ENCODE measurements at places on chromosomes 3 and 15. TPM values are rescaled to one million over a fixed set of nuclear protein-coding genes. Genes with fewer than 3 reads are reported as not detected.

DNA sequence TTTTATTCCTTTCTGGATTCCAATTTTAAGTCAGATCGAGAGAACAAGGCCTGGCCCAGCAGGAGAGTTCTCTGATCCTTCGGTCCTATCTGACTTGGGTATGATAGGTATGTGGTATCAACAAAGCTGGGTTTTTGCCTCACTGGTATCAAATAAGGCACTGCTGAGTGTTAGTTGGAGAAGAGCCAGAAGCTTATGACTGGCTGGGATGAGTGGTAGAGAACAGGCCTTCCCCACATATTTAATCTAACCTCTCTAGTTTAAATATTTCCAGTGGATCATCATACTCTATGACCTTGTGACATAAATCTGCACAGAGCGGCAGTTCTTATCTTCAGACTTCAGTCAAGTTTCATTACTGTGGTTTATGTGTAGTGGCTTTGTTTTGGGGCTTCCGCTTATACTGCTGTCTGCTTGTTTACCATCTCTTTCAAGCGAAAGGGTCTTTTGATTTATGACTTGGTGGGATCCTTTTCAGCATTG, 164.5 kb downstream of the PTPRG start:
- DNase-seq = no peak

DNA sequence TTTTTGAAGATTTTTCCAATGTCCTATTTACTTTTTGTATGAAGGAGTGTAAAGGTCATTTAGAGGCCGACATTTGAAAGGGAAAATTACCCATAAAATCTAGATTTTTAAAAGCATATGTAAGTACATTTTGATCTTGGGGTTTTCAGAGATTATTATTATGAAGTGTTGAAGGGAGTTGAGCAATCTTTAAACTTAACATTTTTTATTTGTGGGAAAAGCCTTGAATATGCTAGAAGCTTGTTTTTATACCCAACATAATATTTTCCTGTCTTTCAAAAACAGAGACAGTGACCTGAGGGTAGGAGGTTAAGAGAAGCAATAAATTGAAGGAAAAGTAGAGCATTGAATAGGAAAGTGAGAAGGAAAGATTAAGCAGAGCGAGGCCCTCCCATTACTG, 85.7 kb downstream of the SLMAP start:
- DNase-seq = no peak

GRCh38 chr15:73001840-73002239, 50.4 kb upstream of the NEO1 start:
- no peak for DNase-seq

DNA sequence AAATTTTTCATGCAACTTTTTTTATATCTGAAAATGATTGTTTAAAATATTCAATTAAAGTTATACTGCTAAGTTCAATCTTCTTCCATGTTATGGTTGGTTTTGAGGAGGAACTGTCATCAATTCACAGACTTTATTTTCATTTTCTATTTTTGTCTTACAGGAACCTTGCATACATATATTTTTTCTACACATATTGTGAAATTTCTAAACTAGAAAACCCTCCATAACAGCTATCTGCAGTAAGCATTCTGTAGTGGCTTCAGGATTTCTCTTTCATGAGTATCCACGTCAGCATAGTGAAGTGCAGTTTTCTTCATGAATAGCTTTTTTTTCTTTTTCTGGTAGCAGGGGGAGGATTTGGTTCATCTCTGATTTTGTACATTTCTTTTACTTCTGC, 48.2 kb downstream of the ATR start:
- DNase-seq = no peak

CSTA gene
- 22.3 TPM for total RNA-seq

TCAIM gene
- total RNA-seq = 33.2 TPM

ALS2CL gene
- total RNA-seq = 64.5 TPM

- DNase-seq = no peak
These were observed 53.0 kb upstream of the CTDSPL start for GRCh38 chr3:37808656-37809055.

- no peak for DNase-seq
These were observed 40.3 kb upstream of the TSC22D2 start for GRCh38 chr3:150367757-150368156.

DNA sequence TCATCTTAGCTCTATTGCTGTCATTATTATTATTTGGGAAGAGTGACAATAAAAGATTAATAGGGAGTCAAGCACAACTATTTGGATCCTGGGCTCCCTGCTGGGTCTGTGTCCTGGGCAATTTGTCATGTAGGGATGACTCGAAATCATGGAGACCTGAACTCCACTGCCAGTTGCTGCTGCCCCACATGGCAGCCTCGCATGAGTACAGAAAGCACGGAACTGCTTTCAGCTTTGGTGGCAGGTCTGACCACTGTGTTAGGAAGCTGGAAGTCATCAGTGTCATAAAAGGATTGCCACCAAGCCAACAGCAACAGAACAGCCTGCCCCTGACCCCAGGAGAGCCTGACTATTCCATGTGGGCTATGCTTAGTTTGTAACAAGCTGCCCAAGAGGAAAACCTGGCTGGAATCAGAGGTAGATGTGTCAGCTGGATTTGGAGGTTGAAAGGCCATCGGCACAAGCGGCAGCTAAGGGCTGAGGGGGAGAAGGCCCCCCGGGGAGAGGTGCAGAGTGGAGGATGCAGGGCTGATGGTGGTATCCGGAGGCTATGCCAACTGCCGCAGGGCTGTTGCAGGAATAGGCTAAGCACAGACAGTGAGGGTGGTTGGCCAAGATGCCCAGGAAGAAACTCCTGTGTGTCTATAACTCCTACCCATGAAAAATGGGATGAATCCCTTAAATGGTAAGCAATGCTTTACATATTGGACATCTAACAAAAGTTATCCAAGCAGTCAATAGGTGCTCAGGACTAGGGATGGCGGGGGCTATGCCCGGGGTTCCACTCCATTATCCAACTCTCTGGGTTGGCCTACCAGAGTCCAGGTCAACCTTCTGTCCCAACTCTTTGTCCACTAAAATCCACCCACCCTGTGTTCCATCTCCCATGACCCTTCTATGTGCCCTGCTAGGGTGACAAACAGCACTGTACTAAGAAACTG, 291.6 kb downstream of the ADAMTS17 start:
- no peak for DNase-seq

DNA sequence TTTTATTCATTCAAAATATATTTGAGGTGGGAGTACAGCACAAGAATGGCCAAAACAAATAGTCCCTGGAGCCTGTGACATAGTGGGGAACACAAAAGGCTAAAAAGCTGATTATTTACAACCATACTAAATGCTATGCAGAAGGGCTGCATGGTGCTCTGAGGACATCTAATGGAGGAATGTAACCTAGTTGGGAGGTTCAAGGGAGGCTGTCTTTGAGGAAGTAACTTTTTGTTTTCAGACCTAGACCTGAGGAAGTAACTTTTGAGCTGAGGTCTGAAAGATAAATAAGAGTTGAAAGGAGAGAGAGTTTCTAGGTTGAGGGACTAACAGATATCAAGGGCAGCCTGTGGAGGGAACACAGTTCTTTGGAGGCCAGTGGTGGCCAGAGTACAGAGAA, 34.8 kb upstream of the RASA2 start:
- DNase-seq = no peak

DNA sequence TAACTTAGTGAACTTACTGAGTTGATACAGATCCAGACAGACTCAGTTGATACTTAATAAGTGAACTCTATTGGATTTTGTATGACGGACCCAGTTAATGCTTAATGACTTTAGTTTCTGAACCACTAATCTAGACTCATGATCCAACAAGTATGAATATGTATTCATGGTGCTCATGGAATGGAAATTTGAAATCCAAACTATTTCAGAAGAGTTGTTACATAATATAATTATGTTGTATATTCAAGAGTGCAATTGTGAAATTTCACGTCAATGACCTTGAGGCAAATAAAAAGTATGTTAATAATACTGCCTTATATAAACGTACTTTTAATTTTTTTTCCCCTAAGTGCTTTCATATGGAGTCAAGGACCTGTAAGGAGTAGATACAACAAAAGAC, 78.8 kb downstream of the THRB start:
- DNase-seq = no peak

MESP2 gene
- not detected for total RNA-seq
